ENCODE measurements at places on chromosomes 12 and 14.
A peak's percentile ranks its signal among the peaks of the same experiment; 100 is the strongest.

GRCh38 chr12:80064269-80064668, 35.1 kb upstream of the OTOGL start:
- no peak for DNase-seq

GRCh38 chr14:72275242-72275641, 343.0 kb downstream of the RGS6 start:
- DNase-seq: no peak

GRCh38 chr12:132774646-132775275, 13.1 kb upstream of the ANKLE2 start:
- no peak for DNase-seq

- no peak for DNase-seq
Measured at GRCh38 chr12:99979471-99979870, 5.3 kb downstream of the ANKS1B start.

GRCh38 chr12:24728366-24728765, 220.5 kb downstream of the BCAT1 start:
- peak; percentile 57 for DNase-seq

DNA sequence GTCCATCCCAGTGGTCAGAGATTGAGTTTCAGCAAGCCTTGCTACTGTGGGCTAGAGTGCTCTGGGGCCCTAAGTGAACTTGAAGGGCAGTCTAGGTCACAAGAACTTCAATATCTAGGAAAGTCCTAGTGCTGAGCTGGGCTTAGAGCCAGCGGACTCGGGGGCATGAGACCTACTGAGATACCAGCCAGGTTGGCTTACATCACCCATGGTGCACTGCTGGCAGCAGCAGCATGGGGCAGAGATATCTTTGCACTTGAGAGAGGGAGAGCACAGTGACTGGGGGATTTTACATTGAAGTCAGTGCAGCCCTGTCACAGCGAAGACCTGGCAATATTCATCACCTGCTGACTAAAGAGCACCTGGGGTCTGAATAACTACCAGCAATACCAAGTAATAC, 158.3 kb upstream of the PRKD1 start:
- DNase-seq: no peak

DNA sequence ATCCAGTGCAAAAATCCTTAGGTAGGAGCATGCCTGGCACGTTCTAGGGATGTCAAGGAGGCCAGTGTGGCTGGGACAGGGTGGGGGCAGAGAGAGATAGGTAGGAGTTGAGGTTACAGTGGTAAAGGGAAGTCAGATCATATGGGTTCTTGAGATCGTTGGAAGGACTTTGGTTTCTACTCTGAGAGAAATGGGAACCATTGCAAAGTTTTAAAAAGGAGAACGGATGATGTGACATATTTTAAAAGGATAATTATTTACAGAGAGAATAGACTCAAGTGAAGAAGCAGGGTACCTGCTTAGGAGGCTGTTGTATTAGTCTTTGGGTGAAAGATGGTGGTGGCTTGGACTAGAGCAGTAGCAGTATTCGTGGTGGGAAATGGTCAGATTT, 47.6 kb upstream of the ATP2B1 start:
- no peak for DNase-seq

DNA sequence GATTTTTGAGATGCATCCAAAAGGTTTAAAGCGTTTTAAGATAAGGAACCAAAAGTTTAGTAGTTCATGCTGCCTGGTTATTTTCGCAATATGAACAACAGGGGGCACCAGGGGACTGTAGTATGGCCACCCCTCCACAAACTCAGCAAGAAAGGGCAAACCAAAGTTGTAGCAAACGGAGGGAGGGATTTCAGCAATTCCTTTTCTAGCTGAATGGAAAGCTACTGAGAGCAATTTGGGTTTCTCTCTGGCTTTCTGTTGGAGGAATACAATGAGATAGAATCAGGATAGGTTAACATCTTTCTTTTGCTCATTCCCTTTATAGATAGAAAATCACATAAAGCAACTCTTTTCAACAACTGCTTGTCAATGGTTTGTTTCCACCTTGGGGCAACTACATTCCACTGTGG, 62.5 kb downstream of the DRAM1 start:
- DNase-seq: peak; percentile 74

DNA sequence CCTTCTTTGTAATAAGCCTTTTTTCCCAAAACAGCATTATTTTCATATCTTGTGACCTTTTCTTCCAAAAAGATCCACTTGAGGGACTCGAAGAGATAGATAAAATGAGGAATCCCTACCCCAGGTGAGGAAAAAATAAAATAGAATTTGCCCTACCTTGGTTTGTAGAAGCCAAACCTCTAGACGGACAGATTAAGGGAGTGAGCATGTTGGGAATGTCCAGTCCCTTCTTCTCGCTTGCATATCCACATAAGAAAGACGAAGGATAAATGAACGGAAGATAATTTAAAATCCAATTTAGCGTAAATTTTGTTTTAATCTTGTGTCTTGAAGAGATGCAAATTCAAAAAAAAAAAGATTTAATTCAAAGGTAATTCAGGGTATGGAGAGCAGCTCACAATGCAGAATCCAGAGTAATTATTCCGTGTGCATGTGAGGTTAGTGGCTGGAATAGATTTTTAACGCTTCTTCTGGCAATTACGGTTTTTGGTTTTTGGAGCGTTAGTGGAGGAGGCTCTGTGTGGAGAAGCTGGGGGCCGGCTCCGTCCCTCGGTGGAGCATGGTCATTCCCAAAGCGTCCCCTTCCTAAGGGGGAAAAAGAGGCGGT, 1.5 kb downstream of the GRIN2B start:
- DNase-seq: no peak

GRCh38 chr12:40028296-40028695, 77.6 kb downstream of the SLC2A13 start:
- no peak for DNase-seq

DNA sequence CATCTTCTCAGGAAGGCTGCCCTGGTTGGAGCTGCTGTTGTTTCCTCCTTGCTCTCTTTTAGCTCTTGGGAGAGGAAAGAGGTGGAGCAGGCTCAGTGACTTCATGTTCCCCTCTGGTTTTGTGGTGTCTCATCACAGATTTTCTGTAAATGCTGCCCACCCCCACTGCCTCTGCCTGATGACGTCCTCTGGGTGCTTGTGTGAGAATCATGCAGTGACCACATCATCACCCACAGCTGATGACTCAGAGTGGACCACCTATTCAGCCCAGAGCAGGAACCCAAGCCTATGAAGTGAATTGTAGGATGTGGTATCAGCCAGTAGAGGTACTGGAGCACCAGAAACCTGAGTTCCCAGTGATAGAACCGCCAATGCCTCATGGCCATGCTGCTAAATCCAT, at the start of gene GZMB:
Gene GZMB, minus strand, starts transcription at position 33 of the 400 bp plus-strand sequence. Its CDS starts 30 bp downstream, at position 3.
- DNase-seq: no peak

GRCh38 chr12:49244176-49244575, 20.7 kb upstream of the TUBA1C start:
- DNase-seq: peak; percentile 55

DNA sequence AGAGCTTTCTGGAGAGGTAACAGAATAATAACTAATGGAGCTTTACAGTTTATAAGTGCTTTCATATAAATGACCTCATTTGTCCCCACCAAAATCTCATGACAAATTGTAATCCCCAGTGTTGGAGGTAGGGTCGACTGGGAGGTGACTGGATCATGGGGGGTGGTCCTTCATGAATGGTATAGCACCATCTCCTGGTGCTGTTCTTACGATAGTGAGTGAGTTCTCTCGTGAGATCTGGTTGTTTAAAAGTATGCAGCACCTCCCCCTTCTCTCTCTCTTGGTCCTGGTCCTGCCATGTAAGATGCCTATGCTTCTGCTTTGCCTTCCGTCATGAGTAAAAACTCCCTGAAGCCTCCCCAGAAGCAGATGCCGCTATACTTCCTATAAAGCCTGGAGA, 423.3 kb upstream of the GARIN6 start:
- no peak for DNase-seq

DNA sequence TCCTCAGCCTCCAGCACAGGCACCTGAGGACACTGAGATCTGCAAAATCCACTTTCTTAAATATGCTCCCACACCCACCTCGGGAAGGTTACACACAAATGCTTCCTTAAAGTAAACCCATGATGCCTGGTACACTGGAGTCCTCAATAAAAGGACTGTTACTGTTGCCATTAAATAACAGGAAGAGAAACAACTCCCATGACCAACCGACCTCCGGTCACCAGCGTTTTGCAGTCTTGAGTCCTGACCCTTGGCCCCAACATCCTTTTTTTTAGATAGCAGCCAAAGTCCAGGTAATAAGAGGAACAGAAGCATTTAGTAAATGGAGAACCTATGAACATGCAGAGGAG, 42.4 kb downstream of the ITPK1 start:
- DNase-seq: no peak

- DNase-seq: no peak
Measured at GRCh38 chr14:23544511-23545447, 6.8 kb downstream of the ZFHX2 start.

- DNase-seq: no peak
Measured at GRCh38 chr12:106753526-106753925, 21.0 kb upstream of the RIC8B start.

DNA sequence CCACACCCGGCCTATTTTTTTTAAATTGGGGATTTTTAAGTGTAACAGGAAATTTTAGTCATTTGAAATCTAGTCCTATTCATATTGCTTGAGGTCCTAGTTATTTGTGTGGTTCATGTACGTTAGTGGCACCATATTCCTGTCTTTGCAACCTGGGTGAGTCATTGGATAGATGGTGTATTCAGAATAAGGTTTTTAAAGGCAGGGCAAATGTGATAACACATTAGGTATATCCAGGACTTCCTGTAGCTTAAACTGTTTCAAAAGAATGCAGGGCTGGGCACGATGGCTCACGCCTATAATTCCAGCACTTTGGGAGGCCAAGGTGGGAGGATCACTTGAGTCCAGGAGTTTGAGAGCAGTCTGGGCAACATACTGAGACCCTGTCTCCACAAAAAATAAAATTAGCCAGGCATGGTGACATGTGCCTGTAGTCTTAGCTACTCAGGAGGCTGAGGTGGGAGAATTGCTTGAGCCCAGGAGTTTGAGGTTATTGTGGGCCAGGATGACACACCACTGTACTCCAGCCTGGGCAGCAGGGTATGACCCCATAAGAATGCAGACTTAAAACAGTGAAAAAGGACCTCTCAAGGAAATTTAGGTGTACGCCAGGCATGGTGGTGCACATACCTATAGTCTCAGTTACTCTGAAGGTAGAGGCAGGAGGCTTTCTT, 8.1 kb downstream of the ATP6V0A2 start:
- no peak for DNase-seq

- no peak for DNase-seq
Measured at GRCh38 chr14:71163842-71164629, 256.8 kb downstream of the PCNX1 start.

- DNase-seq: no peak
Measured at GRCh38 chr14:62428429-62429203, 616.6 kb downstream of the KCNH5 start.
